Bone marrow (tissue), 2 donors: ENCODE measurements at places on chromosomes 16 and 17.

DNA sequence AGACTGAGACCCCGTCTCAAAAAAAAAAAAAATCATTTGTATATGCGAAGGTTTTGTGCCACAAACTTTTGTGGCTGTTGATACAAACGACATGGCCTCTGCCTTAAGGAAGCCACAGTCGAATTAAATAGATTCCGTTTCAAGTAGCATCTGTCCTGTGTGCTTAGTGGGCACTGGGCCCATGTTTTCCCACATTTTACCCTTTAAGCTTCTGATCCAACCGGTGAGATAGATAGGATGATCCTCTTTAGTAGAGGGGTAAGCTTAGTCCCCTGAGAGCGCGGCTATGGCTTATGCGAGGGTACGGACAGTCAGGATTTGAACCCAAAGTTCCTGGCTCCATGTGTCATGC lies 776 bp upstream of the TMEM219 start:
- no peak for DNase-seq

DNA sequence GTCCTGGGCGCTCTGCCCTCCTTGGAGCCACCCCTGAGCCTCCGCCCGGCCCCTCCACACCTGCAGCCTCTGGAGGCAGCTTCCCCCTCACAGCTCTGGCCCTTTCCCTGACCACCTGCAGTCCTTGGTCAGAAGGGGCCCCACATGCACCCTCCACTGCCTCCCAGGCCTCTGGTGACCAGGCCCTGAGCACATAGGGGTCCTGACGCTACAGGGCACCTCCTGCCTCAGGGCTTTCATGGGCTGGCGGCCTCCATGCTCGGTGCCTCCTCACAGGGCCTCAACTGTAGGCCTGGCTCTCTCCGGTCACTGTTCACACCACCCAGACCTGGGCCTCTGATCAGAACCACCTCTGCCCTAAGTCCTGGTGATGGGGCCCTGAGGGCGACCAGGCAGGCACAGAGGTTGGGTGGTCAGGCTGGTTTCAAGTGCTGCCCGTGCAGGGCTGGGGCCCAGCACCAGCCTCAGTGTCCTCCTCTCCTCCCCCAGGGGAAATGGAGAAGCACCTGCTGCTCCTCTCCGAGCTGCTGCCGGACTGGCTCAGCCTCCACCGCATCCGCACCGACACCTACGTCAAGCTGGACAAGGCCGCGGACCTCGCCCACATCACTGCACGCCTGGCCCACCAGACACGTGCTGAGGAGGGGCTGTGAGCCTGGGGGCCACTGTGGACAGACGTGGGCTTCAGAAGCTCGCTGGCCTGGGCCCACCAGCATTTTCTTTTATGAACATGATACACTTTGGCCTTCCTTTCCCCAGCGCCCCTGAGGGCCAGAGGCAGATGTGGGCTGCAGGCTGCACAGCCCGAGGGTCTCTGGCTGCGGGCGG lies 3.9 kb downstream of the APRT start:
- DNase-seq: no peak

GRCh38 chr16:628321-629061 lies 2.3 kb upstream of the WFIKKN1 start:
- no peak for DNase-seq

DNA sequence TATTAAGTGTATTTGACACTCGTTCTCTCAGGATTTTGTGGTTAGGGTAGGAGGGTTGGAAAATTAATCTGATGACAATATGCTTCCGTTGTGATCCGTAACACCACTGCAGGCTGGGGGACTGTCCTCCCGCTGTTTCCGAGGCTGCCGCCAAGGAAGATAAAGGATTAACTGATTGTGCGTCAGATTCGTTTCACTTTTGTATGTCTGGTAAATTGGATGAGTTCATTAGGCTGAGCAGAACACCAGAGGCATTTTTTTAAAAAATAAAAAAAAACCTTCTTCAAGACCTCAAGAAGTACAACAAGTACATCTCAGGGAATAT lies 486.7 kb upstream of the SALL1 start:
- DNase-seq: no peak

- no peak for DNase-seq
Measured at GRCh38 chr16:89434490-89434889, 55.9 kb downstream of the ANKRD11 start.

GRCh38 chr16:72024862-72025382 lies 16.4 kb downstream of the DHODH start:
- DNase-seq: no peak

- no peak for DNase-seq
Measured at GRCh38 chr16:25158401-25158800, 46.9 kb downstream of the LCMT1 start.

DNA sequence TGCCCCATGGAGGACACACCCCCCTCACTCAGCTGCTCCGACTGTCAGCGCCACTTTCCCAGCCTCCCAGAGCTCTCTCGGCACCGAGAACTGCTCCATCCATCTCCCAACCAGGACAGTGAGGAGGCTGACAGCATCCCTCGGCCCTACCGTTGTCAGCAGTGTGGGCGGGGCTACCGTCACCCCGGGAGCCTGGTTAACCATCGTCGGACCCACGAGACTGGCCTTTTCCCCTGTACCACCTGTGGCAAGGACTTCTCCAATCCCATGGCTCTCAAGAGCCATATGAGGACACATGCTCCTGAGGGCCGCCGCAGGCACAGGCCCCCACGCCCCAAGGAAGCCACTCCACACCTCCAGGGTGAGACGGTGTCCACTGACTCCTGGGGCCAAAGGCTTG lies 2.1 kb downstream of the ZNF646 start:
- DNase-seq: no peak

GRCh38 chr16:27286451-27286850 lies 17.9 kb upstream of the NSMCE1 start:
- no peak for DNase-seq

- no peak for DNase-seq
Measured at GRCh38 chr17:1312261-1312870, 32.9 kb downstream of the TRARG1 start.

GRCh38 chr17:27490391-27490790 lies 34.1 kb downstream of the KSR1 start:
- no peak for DNase-seq

- DNase-seq: no peak
Measured at GRCh38 chr17:79946352-79947231, 89.1 kb downstream of the TBC1D16 start.

GRCh38 chr16:5333126-5333525 lies 235.5 kb upstream of the EEF2KMT start:
- DNase-seq: no peak

DNA sequence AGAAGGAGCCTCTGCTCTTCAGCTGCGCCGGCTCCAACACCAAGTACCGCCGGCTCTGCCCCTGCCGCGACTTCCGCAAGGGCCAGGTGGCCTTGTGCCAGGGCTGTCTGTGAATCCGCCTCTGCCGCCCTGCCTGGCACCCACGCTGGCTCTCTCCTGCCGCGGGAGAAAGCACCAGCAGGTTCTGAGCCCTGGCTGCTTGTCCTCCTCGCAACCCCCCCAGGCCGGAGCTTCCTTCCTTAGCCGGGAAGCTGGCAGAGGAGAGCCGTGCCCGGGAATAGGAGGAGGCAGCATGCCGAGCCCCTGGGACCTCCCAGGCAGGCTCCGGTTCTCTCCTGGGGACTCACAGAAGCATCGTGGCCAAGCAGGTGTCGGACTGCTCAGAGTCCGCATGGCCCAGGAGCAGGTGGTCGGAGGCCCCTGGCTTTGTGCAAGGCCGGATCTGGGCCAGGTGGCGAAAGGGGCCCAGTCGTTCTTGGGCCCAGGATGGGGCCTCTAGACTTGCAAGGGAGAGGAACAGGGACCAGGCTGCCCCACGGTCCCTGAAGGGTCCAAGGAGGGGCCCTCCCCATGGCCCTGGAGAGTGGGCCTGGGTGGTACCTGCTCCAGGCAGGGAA lies 80.6 kb downstream of the MGAT5B start:
- no peak for DNase-seq

DNA sequence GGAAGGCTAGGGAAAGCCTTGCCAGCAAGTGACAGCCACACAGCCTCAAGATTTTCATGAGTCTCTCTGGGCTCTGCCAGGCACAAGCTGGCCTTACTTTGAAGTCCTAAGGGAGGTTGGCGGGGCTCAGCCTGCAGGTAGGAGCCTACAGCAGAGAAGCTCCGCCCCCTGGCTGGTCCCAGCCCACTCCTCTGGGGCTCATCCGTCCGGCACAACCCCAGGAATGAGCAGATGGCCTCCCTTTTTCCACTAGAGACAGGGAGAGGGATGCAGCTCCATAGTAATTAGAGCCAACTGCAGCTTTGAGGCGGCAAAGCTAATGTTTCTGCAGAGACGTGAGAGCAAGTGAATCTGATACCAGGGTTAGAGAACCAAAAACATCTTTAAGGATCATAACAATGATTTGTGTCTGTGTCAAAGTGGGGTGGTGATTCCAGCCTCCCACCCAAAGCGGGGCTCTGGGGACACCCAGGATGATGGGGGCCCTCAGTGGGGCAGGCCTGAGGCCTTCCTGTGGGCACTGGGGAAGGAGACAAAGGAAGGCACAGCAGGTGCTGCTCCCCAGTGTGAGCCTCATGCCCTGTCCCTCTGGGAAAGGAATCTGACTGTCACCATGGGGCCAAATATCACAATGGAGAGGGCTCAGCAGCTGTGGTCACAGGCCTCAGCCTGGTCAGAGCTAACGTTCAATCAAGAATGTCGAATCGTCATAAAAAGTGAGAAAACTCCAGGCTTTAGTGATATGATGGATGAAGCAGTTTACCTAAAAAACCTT lies 61.5 kb downstream of the RBFOX3 start:
- no peak for DNase-seq

- no peak for DNase-seq
Measured at GRCh38 chr16:4399001-4399730, 17.2 kb downstream of the CORO7 start.

DNA sequence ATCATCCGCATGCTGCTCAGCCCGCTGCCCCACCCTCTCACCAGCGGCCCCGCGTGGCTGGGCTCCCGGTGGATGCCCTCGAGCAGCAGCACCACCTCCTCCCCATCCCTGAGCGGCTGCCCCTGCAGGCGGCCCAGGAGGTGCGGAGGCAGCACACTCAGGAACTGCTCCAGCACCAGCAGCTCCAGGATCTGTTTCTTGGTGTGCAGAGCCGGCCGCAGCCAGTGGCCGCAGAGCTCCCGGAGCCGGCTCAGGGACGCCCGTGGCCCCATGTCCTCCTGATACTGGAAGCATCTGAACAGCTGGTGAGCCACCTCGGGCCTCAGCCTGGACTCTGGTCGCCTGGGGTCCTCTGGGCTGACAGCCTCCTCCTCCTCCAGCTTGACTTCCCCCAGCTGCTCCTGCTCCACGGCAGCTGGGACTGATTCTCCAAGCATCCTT lies 6.6 kb downstream of the ZSCAN10 start:
- DNase-seq: no peak

DNA sequence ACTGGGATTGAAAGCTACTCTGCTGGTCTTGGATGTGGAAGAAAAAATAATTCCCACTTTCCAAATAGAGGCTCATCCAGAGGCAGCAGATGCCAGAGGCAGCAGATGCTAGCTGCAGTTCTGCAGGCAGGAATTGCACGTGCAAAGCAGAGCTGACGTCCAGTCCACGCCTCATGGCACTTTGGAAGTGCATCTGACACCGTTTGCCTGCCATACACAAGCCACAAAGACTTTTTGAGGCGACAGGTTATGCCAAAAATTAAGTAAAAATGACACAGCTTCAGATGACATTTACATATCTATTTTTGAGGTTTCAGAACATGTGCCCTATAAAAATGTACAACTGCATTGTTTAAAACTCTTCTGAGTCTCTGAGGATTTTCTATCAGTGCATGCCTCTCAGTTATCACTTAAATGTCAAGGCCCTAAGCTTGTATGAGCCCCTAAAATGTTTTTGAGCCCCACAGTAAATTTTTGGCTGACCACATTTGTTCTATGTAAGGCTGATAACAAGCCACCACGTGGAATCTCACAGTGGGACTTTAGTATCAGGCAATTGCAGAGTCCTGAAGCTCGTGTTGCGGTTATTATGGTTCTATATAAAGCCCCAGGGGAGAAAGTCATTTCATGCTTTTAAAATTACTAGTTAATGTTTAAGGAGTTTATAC lies 239.2 kb downstream of the PRKCA start:
- no peak for DNase-seq

DNA sequence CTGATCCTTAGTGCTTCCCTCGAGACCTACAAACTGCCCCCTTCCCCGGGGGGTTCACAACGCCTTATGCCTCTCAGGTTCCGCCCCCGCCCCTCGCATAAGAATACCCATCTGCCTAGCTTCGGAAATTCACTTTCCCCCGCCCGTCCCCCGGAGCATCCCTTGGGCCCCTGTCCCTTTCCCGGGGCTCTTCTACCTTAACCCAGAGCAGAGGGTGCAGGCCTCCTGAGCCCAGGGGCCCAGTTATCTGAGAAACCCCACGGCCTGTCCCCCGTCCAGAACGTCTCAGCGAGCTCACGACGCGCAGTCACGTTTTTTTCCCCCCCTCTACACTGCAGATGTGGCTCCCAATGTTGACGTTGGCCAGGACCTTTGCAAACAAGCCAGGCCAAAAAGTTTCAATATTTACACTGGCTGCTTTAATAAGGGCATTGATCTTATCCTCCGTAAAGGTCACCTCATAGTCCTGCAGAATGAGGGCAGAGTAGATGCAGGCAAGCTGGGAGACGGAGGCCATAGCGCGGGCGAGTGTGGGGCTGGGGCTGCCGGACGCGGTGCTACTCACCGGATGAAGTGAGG lies 1.4 kb upstream of the NBR1 start:
- peak; percentile 28 for DNase-seq

DNA sequence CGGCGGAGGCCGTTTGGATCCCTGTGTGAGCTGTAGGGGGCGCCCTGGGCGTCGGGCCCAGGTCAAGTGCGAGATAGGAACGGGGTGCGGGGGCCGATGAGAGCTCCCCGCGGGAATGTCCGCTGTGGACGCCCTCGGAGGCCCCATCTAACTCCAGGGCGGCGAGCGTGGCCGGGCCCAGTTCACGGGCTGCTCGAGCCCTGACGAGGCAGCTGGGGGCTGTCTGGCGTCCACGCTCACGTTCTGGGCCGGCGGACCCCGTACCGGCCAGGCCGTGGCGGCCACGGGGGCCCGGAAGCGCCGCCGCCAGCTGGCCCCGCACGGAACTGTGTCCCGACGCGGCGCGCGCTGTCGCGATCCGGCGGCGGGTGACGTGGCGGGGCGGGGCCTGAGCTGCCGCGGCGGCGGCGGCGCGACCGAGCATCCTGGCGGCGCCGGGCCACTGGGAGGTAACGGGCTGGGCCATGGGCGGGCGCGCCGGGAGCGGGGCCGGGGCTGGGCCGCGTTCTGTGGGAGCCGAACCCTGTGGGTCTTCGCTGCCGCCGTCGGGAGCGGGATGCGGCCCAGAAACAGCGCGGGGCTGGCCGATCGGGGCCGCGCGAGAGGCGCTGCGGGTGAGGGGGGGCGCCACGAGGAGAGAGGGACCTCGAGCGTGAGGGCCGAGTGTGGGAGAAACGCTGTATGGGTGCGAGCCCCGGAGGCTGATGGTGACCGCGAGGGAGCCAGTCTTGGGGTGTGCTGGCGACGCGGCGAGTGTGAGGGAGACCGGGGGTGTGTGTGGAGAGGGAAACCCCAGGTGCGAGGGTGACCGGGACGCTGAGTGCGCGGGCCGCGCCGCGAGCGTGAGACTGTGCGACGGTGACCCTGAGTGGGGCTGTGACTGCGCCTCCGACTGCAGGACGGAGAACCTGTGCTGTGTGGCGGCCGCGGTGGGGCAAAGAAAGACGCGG lies at the start of gene SLC7A6:
SLC7A6 (plus strand) TSS at position 399 of the 950 bp plus-strand sequence. CDS start 10,201 bp downstream, outside the sequence.
- peak; percentile 63 for DNase-seq
